ENCODE measurements at places on chromosomes 7 and 10. TPM values are rescaled to one million over a fixed set of nuclear protein-coding genes. Genes with fewer than 3 reads are reported as not detected.

The MMP21 gene
- not detected for total RNA-seq

The TBC1D12 gene
- 15.5 TPM for total RNA-seq

The ALOX5 gene
- not detected for total RNA-seq

The RET gene
- total RNA-seq, result 0.23 TPM

The AMPH gene
- total RNA-seq, result 0.13 TPM

The NOS3 gene
- 0.33 TPM for total RNA-seq

The TMEM209 gene
- 8.8 TPM for total RNA-seq

The LLCFC1 gene
- not detected for total RNA-seq

The CCL24 gene
- not detected for total RNA-seq

The TMEM178B gene
- 2.3 TPM for total RNA-seq

The ZNF789 gene
- 3.6 TPM for total RNA-seq

The ZNF488 gene
- not detected for total RNA-seq

The FUOM gene
- 6.3 TPM for total RNA-seq

The EGFR gene
- 47.8 TPM for total RNA-seq

The RFC2 gene
- 8.9 TPM for total RNA-seq

The SEMA3E gene
- total RNA-seq, result 0.13 TPM

The PNLIPRP3 gene
- not detected for total RNA-seq

The GLI3 gene
- total RNA-seq, result 4.1 TPM

The SORBS1 gene
- 1.6 TPM for total RNA-seq

The PNLIP gene
- not detected for total RNA-seq

The TRIL gene
- 1.8 TPM for total RNA-seq

The CPN1 gene
- total RNA-seq, result not detected

The HOXA1 gene
- 0.52 TPM for total RNA-seq

The GIMAP8 gene
- 0.07 TPM for total RNA-seq

The LRIT1 gene
- not detected for total RNA-seq

The SRI gene
- total RNA-seq, result 114 TPM

The RNF148 gene
- total RNA-seq, result 0.43 TPM

Measured in smooth muscle cell of the pulmonary artery (primary cell).